ENCODE measurements at places on chromosomes 7 and 10. TPM values are rescaled to one million over a fixed set of nuclear protein-coding genes. Genes with fewer than 3 reads are reported as not detected.
A peak's percentile ranks its signal among the peaks of the same experiment; 100 is the strongest.

- H3K36me3 ChIP-seq, result peaks cover 12% of the 10 kb centered on the region
- H3K27ac ChIP-seq, result no peak overlapping the region
- no peak overlapping the region for H3K4me3 ChIP-seq
- DNase-seq, result no peak
Observed at GRCh38 chr10:92024700-92025099, 101.1 kb downstream of the BTAF1 start.

DNA sequence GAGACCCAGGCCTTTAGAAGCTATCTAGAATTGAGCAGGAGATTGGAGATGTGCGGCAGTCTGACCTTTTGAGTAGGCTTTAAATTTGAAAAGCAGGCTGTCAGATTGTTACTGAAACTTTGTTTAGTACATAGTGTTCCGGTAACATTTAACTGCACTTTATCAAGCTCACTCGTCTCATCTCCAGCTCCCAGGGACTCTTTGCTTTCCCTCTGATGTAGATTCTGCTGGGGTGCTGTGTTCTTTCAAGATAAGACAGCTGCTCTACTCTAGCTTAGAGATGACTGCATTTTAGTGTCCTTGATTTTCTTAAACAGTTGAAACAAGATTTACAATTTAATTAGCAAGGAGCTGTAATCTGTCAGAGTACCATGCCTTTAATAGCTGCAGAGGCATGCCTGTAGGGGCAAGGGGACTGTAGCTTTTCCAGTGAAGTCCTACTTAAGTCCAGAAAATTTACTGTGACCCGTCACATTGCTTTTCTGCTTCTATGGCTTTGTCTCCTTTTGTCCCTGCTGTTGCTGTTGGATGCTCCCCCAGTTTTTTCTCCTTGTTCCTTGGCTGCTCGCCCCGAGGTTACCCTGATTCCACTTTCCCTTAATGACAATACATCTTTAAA is 56.4 kb upstream of the MTPN start:
- no peaks in the 10 kb centered on the region for H3K36me3 ChIP-seq
- no peaks in the 10 kb centered on the region for H3K27me3 ChIP-seq
- H3K4me1 ChIP-seq, result no peaks in the 10 kb centered on the region
- no peak overlapping the region for H3K4me3 ChIP-seq

DNA sequence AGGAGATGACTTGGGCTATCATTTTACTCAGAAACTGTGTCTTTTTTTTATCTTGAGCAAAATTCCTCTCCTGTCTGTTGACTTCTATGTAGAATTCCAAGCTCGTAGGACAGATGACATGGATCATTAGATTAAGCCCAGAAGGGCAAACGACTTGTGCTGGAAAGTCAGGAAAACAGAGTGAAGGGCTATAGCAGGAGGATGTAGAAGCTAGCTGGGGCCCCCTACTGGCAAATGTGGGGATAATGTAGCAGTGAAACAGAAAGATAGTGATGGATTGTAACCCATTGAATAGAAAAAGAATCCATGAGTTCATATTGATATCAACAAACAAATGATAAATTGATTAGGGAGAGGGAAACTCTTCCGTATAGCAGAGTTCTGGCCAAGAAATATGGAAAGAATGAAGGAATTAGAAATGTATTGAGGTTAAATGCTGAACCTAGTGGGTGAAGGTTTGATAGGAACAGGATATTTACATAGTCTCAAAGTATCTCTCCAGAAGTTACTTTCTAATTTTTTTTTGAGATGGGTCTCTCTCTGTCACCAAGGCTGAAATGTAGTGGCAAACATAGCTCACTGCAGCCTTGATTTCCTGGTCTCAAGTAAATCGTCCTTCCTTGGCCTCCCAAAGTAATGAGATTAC is 103.6 kb downstream of the LYZL1 start:
- H3K36me3 ChIP-seq, result no peaks in the 10 kb centered on the region
- no peak overlapping the region for H3K4me3 ChIP-seq
- H3K4me1 ChIP-seq, result no peaks in the 10 kb centered on the region
- peak; percentile 82 for DNase-seq

GRCh38 chr7:64636386-64636785 is 29.5 kb upstream of the ZNF107 start:
- no peaks in the 10 kb centered on the region for H3K36me3 ChIP-seq
- peak; percentile 51 for DNase-seq
- H3K27ac ChIP-seq, result no peak overlapping the region
- no peak overlapping the region for H3K4me3 ChIP-seq
- H3K4me1 ChIP-seq, result no peaks in the 10 kb centered on the region
- no peaks in the 10 kb centered on the region for H3K27me3 ChIP-seq

DNA sequence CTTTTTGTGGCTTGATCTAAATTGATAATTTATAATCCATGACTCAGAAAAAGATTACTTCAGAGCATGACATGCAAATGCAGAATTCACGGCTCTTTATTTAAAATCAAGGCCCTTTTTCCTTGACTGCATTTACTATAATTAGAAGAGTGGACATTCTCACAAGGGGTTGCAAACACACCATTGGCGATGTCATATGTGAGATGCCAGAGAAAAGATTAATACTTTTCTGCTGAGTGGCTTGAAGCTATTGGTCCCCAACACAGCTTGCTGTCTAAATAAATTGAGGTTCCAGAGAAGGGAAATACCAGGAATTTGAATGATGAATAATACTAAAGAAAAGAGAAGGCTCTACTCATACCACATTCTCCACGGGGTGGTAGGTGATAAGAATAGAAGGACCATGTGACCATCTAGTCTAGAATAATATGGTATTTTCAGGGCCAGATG is 78.7 kb upstream of the ARID5B start:
- no peak overlapping the region for H3K4me3 ChIP-seq
- no peaks in the 10 kb centered on the region for H3K27me3 ChIP-seq
- H3K4me1 ChIP-seq, result no peaks in the 10 kb centered on the region
- H3K27ac ChIP-seq, result no peak overlapping the region
- DNase-seq, result no peak

Gene AIMP2
- 88.3 TPM for total RNA-seq

Gene DKK1
- not detected for total RNA-seq

Gene FGF8
- 6.3 TPM for total RNA-seq

Gene IGFBP3
- 11.2 TPM for total RNA-seq

Data from GM23338 (cell line).